ENCODE measurements at places on chromosomes 7 and 10.
A peak's percentile ranks its signal among the peaks of the same experiment; 100 is the strongest.

GRCh38 chr7:83005410-83005809 lies 157.3 kb downstream of the PCLO start:
- peak; percentile 71 for DNase-seq

- no peak for DNase-seq
Observed at GRCh38 chr7:121519548-121520521, 123.7 kb upstream of the FAM3C start.

DNA sequence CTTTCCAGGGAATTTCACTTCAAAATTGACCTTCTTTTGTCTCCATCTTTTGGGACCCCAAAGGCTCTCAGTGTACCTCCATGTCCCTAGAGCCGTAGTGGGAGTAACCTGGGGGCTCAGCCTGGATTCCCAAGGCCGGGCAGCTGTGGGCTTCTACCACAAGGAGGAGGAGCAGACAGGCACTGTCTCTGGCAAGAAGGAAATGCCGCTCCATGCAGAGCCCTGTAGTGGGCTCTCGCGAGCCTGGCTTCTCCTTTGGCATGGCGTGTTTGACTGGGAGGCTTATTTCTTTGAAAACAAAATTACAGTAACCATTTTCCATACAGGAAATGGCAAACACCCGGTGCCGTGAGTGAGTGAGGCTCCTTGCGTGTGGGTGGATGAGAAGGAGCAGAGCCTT lies 76.8 kb upstream of the FAM180A start:
- DNase-seq = peak; percentile 28

GRCh38 chr7:2771274-2771731 lies 72.8 kb downstream of the GNA12 start:
- no peak for DNase-seq

GRCh38 chr7:26440233-26441001 lies 148.8 kb downstream of the SNX10 start:
- no peak for DNase-seq

DNA sequence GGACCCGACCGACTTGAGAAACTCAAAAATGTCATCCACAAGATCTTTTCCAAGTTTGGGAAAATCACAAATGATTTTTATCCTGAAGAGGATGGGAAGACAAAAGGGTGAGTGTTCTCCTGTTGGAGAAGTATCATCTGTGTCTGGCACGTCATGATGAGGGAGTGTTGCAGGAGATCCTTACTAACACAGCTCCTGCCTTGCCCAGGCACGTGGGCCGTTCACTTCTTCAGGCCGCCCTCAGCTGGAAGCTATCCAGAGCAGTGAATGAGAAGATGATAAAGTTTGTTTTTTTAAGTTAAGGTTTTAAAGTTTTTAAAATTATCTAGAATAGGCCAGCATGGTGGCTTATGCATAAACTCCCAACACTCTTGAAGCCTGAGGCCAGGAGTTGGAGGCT lies 6.2 kb downstream of the EIF3B start:
- no peak for DNase-seq

DNA sequence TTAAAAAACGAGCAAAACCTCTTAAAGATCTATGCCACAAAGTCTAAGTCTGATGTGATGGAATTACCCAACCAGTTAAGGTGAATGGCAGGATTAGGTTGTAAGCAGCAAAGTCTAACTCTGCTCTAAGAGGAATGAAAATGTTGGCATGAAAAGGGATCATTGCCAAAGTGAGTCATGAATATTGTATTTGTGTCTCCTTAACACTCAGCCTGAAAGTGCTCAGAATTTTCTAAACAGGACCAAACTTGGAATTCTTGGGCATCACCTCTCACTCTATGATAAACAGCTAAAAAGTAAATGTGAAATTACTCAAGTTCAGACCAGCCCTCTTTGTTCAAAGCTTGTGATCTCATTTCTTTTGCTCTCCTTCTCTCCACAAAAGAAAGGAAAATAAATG lies 27.0 kb downstream of the PPP1R3A start:
- DNase-seq = no peak

GRCh38 chr7:17965603-17966002 lies 25.3 kb upstream of the SNX13 start:
- no peak for DNase-seq

All from GM23338 (cell line).